ENCODE measurements at places on chromosomes 7 and 10. TPM values are rescaled to one million over a fixed set of nuclear protein-coding genes. Genes with fewer than 3 reads are reported as not detected.

The AZGP1 gene
- 0.21 TPM for total RNA-seq

The ANKMY2 gene
- total RNA-seq: 8.0 TPM

The SPACDR gene
- 0.85 TPM for total RNA-seq

The SLC18A2 gene
- total RNA-seq: not detected

The ITPRIP gene
- 22.2 TPM for total RNA-seq

The CYP3A4 gene
- under 0.01 TPM for total RNA-seq

The PTF1A gene
- total RNA-seq: not detected

The TBXAS1 gene
- total RNA-seq: 3.9 TPM

The EN2 gene
- total RNA-seq: not detected

The UBE2D4 gene
- 4.9 TPM for total RNA-seq

The FKBP6 gene
- total RNA-seq: not detected

The INA gene
- total RNA-seq: not detected

The HTR7 gene
- 32.0 TPM for total RNA-seq

The CNPY1 gene
- not detected for total RNA-seq

The IRF5 gene
- 8.9 TPM for total RNA-seq

The NAT16 gene
- total RNA-seq: not detected

The SPRN gene
- not detected for total RNA-seq

The PTPRZ1 gene
- 7.2 TPM for total RNA-seq

The INSYN2A gene
- under 0.01 TPM for total RNA-seq

The FZD8 gene
- total RNA-seq: 9.6 TPM

The WDR86 gene
- 0.24 TPM for total RNA-seq

The SCIN gene
- total RNA-seq: 5.3 TPM

The FAM25G gene
- not detected for total RNA-seq

The WIPF3 gene
- total RNA-seq: 0.21 TPM

The SFTPA1 gene
- total RNA-seq: not detected

The ADK gene
- total RNA-seq: 53.5 TPM

The TRPV5 gene
- total RNA-seq: not detected

The INMT gene
- not detected for total RNA-seq

Measured in tracheal epithelial cell (primary cell).